Hair follicle dermal papilla cell (primary cell): ENCODE measurements at places on chromosomes 13 and 19. TPM values are rescaled to one million over a fixed set of nuclear protein-coding genes. Genes with fewer than 3 reads are reported as not detected.

Gene USHBP1
- not detected in 2 replicates for total RNA-seq

Gene PPAN
- total RNA-seq: 33.8 and 38.9 TPM in 2 replicates

Gene PNMA8B
- 1.1 and 2.9 TPM in 2 replicates for total RNA-seq

Gene SHANK1
- total RNA-seq: 10.4 and 14.0 TPM in 2 replicates

Gene LAIR1
- 0.16 TPM in 1 of 2 replicates, not detected in the other for total RNA-seq

Gene ZNF808
- 16.8 and 20.9 TPM in 2 replicates for total RNA-seq

Gene ZNF723
- total RNA-seq: not detected in 2 replicates

Gene KLK7
- total RNA-seq: 0.32 and 0.49 TPM in 2 replicates

Gene PDX1
- total RNA-seq: not detected in 2 replicates

Gene ZNF491
- total RNA-seq: 3.6 and 4.7 TPM in 2 replicates

Gene KRTDAP
- not detected in 2 replicates for total RNA-seq

Gene PRSS57
- not detected in 2 replicates for total RNA-seq

Gene PTPRH
- total RNA-seq: 1.1 and 1.2 TPM in 2 replicates

Gene WASF3
- 14.7 and 15.9 TPM in 2 replicates for total RNA-seq

Gene SLC1A6
- total RNA-seq: not detected in 2 replicates

Gene TDRD12
- total RNA-seq: 0.24 and 0.81 TPM in 2 replicates

Gene C19orf67
- total RNA-seq: not detected in 2 replicates

Gene TGFBR3L
- 0.32 and 0.73 TPM in 2 replicates for total RNA-seq

Gene HSPH1
- total RNA-seq: 17.4 and 21.6 TPM in 2 replicates

Gene SPTBN4
- 2.1 and 2.3 TPM in 2 replicates for total RNA-seq

Gene KCNJ14
- total RNA-seq: 0.49 and 0.81 TPM in 2 replicates

Gene SOX21
- not detected in 2 replicates for total RNA-seq

Gene ACER1
- total RNA-seq: not detected in 2 replicates

Gene ZNF682
- 1.8 and 2.8 TPM in 2 replicates for total RNA-seq

Gene LAIR2
- not detected in 2 replicates for total RNA-seq

Gene BCAM
- 1.6 and 3.6 TPM in 2 replicates for total RNA-seq
